Activated CD4-positive, alpha-beta T cell treated with anti-CD3 and anti-CD28 coated beads for 24 hours (primary cell): ENCODE measurements at places on chromosomes 6 and 20.

GRCh38 chr6:137843211-137843610 lies 23.8 kb upstream of the TNFAIP3 start:
- no peak for DNase-seq

DNA sequence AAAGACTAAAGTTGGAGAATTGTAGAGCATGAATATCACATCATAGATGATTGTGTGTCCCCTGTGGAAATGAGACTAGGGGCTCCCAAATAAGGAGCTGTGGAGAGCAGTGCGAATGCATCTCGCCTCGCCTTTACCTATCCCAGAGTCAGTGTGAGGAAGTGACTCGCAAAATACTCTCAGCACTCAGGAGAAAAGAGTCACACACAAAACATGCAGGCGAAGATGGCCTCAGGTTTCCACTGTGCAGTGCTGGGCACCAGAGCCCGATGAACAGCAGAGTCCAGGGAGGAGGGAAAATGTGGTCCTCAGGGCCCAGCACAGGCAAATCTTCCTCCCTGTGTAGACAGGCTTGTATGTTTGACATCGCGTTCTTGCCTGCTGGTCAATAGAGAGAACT lies 126.5 kb upstream of the AFDN start:
- no peak for DNase-seq

DNA sequence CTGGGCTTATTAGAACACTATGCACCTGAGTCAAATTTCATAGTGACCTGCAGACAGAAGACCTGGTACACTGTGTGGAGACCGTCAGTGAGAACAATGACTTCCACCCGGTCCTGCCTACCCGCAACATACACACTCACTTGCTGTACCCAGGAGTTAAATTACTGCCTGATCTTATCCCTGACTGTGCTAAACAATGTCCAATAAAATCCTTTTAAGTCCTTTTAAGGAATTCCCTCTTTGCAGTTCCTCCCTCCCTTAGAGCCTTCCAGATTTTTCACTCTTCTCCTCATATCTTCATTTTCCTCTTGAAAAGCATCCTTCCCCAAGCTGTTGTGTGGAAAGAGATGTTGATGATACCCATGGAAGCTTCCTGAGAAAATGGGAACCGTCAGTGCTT lies 3.4 kb upstream of the KCNG1 start:
- no peak for DNase-seq

DNA sequence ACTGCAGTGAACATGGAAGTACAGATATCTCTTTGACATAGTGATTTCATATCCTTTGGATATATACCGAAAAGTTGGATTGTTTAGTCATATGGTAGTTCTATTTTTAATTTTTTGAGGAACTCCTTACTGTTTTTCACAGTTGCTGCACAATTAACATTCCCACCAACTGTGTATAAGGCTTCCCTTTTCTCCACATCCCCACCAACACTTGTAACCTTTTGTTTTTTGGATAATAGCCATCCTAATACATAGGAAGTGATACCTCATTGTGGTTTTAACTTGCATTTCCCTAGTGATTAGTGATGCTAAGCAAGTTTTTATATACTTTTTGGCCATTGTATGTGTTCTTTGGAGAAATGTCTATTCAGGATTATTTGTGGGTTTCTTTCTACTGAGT lies 45.1 kb upstream of the TENT5A start:
- DNase-seq, result no peak

- DNase-seq, result no peak
Measured at GRCh38 chr20:57433657-57434389, 42.6 kb downstream of the RBM38 start.

DNA sequence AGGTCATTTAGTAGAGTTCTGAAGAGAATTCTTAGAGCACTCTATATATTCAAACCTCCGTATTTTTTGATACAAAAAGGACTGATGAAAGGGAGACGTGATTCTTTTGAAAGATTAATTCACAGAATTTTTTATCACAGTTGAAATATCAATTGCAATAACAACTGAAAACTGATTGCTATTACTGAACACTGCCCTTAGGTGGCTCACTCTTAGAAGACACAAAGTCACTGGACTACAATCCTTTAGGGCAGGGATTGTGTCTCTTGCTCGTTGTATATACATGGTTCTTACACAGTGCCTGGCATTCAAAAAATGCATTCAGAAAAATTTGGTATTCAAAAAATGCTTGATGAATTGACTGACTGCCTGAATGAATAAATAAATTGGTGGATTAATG lies 17.1 kb upstream of the CALHM6 start:
- no peak for DNase-seq

GRCh38 chr6:130944486-130944885 lies 117.3 kb downstream of the SMLR1 start:
- no peak for DNase-seq
